ENCODE measurements at places on chromosomes 7 and 10.

DNA sequence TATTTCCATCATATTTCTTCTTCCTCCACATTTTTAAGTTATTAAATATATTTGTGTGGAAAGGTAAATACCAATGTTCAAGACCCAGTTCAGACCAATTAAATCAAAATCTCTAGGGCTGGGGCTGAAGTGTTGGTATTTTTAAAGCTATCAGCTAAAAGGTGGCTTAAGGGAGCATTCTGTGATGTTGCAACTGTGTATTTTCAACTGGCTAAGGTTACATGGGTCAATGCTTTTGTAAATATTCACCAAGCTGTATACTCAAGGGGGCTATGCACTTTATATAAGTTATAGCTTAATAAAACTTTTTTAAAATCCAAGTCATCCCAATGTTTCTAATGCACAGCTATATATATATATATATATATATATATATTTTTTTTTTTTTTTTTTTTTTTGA lies 316.9 kb upstream of the GRM3 start:
- DNase-seq: no peak

- DNase-seq: no peak
Measured at GRCh38 chr7:80105701-80106408, 28.8 kb upstream of the GNAI1 start.

- DNase-seq: no peak
Measured at GRCh38 chr10:33921970-33922605, 587.6 kb upstream of the NRP1 start.

- no peak for DNase-seq
Measured at GRCh38 chr10:102120991-102121738, 997 bp upstream of the LDB1 start.

DNA sequence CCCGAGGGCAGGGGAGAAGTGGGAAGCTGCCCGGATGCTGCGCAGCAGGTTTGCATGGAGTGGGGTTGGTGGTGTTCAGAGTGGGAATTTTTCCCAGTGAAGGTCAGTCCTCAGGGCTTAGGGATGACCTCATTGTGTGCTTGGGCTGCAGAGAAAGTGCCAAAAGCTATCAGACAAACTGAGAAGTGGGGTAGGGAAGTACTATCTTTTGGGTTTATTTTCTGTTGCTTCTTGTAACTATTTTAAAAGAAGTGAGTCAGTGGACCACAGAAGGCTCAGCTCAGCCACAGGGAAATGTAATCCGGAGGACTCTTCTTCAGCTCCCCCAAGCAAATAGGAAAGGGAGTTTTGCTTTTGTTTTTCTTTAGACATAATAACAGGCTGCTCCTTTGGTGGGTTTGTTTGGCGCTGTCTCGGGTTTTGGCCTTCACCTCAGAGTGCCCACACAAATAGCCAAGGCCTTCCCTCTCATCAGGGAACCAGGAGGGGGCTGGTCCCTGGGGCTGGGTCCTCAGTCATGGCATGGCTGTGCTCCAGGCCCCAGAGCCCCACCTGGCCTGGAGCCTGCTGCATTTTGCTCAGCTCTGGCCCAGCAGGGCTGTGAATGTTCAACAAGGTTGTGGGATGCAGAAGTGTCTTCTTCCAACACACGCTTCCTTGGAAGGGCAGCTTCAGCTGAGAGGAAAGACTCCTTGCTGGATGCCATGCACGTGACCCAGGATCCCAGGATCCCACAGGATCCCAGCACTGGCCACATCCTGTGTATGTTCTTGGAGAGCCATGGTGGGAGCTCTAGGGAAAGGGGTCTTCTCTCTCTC lies 5.4 kb upstream of the FAM170B start:
- DNase-seq: no peak

Measured in midbrain (tissue), 1 donor.